ENCODE measurements at places on chromosomes 16 and 17.

DNA sequence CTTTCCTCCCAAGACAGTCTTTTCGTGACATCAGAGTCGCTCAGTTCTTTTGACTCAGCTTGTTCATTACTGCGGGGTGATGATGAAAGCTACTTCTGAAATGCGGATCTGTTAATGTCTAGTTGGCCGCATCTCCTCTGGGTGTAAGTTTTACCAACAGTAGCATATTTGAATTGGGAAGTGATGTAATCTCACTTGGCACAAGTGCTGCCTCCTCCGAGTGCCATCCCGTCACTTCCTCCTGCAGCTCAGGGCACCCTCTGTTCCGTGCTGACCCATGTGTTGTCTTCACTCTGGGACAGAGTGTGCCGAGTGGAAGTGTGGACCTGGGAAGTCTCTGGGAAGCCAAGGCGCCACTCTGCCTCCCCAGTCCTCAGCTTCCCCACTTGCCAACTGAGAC lies 8.9 kb downstream of the ADAD2 start:
- no peak for DNase-seq

DNA sequence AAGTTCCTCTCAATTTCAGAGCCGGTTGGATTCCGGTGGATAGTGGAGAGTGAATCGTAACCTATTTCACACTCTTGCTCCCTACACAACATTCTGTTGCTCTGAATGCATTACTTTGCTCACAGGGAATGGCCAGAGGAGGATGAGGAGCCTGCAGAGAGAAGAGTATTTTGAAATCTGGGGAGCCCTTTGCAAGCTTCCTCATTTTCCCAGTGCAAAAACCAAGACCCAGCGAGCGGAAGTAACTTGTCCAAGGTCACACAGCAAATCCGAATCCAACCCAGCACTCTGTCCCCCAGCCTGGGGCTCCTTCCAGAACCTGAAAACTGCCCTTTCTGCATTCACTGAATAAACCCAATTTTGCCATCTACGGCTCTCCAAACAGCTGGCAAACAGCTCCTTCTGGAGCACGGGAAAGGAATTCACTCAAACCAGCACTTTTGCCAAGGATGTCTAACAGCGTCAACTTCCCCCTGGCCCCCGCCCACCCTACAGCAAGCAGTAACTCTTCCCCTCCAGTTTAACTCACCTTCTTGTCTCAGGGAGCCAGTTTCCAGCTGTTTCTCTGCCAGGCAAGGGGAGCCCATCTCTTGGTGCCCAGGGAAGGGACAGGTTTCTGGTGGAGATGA lies 557 bp downstream of the KCNG4 start:
- no peak for DNase-seq

DNA sequence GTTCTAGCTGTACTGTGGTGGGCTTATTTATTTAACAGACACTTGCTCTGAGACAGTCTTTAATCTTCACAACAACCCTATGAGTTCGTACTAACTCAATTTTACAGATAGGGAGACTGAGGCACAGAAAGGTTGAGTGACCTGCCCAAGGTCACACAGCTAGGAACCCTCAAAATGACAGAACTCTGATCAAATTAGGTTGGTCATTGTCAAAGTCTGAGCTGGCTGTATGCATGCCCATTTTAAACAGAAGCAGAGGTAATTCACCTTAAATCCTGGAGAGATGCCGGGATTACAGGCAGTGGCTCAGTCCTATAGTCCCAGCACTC lies 24.9 kb downstream of the LAT start:
- DNase-seq: no peak

DNA sequence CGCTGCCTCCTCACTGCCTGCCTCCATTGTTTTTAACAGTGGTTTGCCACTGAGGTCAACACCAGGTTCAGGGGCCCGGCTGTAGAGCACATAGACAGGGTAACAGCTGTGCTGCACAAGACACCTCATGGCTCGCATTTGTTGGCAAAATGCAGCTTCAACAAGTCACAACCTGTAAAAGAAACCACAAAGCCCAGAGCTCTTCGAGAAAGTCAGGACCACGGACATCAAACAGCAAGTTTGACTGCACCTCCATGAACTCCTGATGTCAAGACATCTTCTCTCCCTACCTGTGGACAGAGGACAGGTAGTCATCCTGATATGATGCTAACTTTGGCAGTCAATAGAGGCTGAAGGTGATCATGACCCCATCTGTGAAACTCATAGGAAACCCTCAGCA lies 142.4 kb upstream of the SOX9 start:
- no peak for DNase-seq

DNA sequence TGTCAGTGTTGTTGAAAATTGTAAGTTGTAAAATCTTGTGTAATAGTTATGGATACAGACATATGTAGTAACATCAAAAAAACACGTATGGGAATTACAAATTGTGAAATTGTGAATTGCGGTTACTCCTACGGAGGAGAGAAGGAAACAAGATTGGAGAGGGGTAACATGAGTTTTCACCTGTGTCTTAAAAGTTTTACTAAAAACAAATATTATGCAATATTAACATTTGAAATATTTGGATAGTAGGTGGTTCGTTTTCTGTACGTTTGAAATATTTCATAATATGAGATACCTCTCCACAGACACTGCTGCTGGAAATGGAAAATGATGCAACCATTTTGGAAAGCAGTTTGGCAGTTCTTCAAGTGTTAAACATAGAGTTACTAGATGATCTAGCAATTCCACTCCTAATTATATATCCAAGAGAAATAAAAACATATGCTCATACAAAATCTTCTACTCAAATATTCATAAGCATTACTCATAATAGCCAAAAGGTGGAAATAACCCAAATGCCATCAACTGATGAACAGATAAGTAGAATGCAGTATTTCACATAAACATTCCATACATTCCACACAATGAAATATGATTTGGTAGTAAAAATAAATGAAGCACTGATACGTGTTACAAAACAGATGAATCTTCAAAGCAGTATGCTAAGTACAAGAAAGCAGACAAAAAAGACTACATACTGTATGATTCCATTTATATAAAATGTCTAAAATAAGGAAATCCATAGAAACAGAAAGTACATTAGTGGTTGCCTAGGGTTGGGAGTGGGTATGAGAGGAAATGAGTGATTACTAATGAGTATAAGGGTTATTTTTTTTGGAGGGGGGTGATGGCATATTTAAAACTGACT lies 40.7 kb upstream of the ABCA10 start:
- DNase-seq: no peak

- DNase-seq: no peak
These were observed 16.8 kb upstream of the HAP1 start for GRCh38 chr17:41751288-41751687.

GRCh38 chr17:80781211-80781610 lies 210.4 kb upstream of the CHMP6 start:
- no peak for DNase-seq
